ENCODE measurements at places on chromosomes 5 and 9.
A peak's percentile ranks its signal among the peaks of the same experiment; 100 is the strongest.

- no peak for DNase-seq
These were observed 77.5 kb upstream of the GNAQ start for GRCh38 chr9:78109075-78109474.

DNA sequence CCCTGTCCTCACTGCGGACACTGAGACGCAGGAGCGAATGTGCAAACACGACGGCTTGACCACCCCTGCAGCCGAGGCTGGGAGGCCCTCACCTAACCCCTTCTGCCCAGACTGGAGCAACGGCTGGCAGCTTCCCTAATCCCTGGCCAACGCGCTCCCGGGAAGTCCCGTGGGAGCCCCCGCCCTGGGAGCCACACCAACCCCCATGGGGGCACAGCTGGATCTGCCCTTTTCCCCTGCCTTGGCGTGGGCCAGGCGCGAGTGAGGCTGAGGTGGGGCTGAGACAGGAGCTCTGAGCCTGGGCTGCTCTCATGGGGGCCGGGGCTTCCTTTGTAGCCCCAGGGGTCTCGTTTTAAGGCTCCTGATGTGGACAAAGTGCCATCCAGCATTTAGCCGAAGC is 4.6 kb upstream of the DNLZ start:
- no peak for DNase-seq

DNA sequence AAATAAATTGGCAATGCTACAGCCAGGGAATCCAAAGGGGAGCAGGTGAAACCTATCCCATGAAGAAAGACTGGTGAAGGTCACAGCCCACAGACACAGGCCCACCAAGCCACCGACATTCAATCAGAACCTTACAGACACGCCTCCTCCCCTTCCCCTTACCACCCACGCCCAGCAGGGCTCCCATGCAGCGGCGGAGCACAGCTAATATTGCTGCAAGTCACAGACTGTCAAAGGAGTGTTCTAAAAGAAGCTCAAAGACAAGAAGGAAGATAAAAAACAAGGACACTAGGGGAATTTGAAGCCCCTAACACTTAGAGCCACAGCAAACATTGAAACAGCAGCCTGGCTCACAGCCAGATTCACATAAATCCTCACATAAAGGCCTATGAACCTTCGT is 91.2 kb downstream of the MED10 start:
- no peak for DNase-seq

- no peak for DNase-seq
These were observed 21.6 kb downstream of the PAEP start for GRCh38 chr9:135582966-135583687.

GRCh38 chr5:72511774-72512592 is 4.8 kb upstream of the ZNF366 start:
- DNase-seq, result no peak

DNA sequence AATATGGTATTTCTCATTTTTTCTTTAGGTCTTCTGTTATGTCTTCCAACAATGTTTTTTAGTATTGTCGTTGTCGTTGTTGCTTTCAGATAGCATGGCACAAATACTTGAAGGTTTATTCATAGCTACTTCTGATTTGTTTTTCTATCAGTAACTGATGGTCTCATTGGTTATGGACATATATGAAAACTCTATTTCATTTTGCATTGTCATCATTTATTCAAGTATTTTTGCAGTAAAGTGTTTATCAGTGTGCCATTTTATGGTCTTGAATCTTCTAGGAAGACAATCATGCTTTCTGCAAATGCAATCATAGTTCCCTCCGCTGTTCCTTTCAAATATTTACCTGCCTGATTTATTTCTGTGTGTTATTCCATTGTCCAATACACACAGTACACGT is 44.0 kb upstream of the PRUNE2 start:
- DNase-seq, result no peak

- DNase-seq, result no peak
These were observed 11.5 kb downstream of the PDLIM4 start for GRCh38 chr5:132268769-132269551.

- peak; percentile 87 for DNase-seq
These were observed 37.5 kb downstream of the BICD2 start for GRCh38 chr9:92726971-92727715.

- no peak for DNase-seq
These were observed 394.2 kb downstream of the RASEF start for GRCh38 chr9:82668689-82669199.

DNA sequence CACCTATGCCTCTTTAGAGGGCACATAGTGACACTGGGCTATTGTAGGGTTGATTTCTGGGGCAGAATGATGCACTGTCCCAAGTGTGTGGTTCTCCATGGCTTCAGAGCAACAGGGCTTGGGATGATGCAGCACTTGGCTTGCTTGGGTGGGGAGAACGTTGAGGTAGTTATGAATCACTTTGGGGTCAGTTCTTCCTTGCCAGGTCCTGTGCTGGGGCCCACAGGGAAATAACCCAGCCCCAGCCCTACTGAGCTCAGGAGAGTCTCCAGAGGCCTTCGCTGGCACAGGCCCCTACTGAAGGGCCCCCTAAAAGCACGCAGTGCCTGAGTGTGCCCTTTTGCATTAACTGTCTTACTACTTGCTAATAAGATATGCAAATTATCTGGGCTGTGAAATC is 24.2 kb downstream of the JADE2 start:
- no peak for DNase-seq

DNA sequence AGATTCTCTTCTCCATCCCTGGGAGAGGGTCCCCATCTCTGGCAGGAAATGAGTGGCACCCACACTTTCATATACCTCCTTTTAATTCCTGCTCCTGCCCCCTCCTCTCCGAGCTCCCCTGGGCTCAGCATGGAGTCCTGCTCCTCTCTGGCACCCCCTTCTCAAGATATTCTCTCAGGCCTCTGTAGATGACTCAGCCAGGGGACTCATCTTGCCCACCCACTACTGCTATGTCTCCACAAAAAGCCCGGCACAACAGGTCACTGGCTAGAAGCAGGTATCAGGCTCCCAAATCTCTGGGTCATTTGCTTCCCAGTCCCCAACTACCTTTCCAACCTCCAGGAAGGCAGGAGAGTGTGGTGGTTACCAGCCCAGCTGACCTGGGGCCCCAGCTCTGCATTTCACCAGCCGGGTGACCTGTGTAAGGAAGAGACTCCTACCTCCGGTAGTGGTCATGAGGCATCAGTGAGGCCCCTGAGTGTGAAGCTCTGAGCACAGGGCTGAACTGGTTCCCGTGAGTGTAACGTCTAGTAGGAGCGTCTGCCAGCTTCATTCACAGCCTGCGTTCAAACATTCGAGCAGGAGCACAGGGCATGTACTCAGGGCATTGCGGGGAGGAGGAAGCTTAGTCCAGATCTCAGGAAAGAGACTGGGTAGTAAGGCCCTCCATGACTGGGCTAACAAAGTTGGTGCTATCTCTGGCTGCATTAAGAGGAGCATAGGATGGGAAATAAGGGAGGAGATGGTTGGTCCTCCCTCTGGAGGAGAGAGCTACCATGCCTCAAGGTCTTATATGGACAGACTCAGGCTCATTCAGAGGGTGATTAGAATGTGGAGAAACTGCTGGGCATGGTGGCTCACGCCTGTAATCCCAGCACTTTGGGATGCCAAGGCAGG is 63.7 kb downstream of the LMX1B start:
- no peak for DNase-seq

GRCh38 chr5:52922384-52922783 is 66.8 kb upstream of the ITGA2 start:
- DNase-seq, result no peak

DNA sequence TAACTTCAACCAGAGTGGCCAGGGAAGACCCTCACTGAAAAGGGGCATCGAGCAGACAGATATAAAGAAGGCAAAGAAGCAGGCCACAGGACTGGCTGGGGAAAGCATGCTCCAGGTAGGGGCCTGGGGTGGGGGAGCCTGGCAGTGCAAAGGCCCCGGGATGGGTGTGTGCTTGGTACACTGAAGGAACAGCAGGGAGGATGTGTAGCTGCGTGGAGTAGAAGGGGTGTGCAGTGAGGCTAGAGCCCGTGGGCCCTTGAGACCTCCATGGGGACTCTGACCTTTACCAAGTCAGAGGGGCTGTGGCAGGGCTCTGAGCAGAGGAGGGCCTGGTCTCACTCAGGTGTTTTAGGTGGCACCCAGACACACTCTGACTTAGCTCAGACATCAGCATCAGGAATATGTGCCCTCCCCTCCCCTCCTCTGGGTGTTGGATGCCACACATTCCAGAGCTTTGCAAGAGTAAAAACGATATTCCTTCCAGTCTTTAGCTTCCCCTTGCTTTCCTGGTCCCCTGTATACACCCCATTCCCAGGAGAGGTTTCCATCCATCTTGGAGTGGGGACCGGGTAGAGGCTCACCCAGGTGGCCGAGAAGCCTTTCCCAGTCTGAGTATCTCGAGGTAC is 7.6 kb downstream of the TRIM7 start:
- DNase-seq, result no peak

DNA sequence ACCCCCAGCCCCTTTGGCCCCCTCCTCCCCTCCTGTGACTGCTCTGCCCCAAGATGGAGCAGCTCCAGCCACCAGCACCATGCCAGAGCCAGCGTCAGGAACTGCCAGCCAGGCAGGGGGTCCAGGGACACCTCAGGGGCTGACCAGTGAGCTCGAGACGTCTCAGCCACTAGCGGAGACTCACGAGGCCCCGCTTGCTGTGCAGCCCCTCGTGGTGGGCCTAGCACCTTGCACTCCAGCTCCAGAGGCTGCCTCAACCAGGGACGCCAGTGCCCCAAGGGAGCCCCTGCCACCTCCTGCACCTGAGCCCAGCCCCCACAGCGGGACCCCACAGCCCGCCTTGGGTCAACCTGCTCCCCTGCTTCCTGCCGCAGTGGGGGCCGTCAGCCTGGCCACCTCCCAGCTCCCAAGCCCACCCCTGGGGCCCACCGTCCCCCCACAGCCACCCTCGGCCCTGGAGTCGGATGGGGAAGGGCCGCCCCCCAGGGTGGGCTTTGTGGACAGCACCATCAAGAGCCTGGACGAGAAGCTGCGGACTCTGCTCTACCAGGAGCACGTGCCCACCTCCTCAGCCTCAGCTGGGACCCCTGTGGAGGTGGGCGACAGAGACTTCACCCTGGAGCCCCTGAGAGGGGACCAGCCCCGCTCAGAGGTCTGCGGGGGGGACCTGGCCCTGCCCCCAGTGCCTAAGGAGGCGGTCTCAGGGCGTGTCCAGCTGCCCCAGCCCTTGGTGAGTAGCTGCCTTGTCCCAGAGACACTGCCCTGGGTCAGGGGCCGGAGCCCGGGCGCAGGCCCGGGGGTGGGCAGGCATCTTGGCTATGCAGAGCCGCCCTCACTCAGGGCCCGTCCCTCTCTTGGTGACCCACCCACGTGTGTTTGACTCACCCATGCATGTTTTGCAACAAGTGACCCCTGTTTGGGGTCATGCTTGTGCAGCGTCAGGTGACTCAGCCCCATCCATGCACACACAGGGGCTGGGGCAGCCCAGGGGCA is 105.2 kb downstream of the WNK2 start:
- DNase-seq, result no peak

DNA sequence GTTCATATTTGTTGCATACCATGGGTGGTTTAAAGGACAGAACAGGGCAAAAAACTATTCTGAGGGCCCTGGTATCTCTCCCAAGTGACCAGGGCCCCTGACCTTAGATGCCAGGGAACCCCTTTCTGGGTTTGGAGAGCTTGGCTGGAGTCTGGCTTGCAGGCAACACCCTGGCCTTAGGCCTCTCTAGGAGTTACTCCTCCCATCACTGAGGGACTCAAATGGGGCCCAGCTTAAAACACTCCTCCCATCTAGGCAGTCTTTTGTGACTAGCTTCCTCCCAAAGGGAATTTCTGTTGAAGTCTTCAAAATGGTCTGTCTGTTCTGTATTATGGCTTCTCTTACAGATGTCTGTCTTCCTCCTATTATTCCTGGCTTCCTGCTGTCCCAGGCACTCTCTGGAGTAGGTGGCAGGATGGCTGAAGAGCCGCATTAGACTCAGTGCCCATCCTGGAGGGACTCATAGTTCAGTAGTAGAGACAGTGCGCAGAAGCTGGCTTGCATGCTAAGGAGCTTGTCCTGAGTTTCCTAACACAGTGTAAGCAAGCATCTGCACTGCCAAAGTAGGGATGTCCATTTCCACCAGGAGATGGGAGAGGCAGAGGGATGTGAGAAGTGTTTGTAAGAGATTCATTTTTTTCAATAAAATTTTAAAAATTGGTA is 10.0 kb downstream of the COL15A1 start:
- no peak for DNase-seq

DNA sequence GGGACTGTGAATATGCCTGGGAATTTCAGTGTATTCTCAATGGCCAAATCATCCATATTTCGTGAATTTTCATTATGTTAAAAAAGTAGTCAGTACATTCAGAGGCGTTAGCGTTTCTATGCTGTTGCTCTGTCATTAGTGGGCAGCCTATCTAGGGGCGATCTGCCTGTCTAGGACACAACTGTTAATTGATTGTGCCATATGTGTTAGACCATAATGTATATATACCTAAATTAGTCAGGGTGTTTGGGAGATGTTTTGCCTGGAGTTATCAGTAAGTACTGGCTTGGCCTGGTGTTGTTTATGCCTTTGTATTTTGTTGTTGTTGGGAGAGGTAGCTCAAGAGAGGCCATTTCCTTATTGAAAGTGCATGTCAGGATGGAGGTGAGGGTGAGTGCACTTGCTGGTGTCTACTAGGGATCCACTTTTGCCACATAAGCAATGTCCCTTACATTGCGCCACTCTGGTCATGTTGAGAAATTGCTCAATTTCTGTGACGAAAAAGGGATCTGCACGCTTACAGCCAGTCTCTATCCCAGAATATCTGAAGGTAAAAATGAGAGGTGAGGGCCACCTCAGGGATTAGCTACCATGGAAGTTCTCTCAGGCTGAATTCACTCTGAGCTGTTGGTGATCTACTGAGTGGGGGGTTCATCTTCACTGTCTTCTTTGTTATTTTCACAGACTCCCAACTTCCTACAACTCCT is 123.3 kb downstream of the ST8SIA4 start:
- DNase-seq, result no peak

GRCh38 chr9:108671794-108672193 is 184.0 kb downstream of the ACTL7B start:
- no peak for DNase-seq

DNA sequence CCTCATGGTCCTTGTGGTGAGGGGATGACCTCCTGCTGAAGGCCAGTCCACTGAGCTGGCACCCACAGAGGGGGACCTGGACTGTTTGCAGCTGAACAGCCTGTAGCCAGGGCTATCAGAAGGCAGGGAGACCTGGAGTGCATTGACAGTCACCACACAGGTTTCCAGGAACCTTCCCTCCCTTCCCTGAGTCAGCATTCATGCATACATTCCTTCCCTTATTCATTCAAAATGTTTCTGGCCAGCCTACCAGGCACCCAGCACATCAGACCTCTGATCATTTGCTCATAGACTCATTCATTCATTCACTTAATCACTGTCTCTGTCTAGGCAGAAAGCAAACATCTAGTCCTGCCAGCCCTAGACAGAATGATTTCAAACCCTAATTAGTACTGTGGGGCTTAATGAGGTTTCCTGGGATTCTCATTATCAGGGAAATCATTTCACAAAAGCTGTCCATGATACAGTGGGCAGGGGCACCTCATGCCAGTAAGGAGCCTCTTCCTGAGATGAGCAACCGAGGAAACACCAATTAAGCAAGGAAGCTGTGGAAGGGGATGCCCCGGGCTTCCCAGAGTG is 110.1 kb upstream of the PPP1R26 start:
- DNase-seq, result no peak

GRCh38 chr9:136520053-136520540 is 25.8 kb downstream of the NOTCH1 start:
- no peak for DNase-seq

All from NCI-H524 treated with DMSO at 0.1 percent for 48 hours (cell line).